ENCODE measurements at places on chromosomes 5 and 9. TPM values are rescaled to one million over a fixed set of nuclear protein-coding genes. Genes with fewer than 3 reads are reported as not detected.

Gene SOHLH1
- not detected for total RNA-seq

Gene KIF24
- 0.46 TPM for total RNA-seq

- no peak overlapping the region for H3K27ac ChIP-seq
- H3K27me3 ChIP-seq, result no peaks in the 10 kb centered on the region
- H3K36me3 ChIP-seq, result no peaks in the 10 kb centered on the region
- no peak for DNase-seq
- no peak overlapping the region for H3K4me3 ChIP-seq
These were observed 36.3 kb upstream of the PTPRD start for GRCh38 chr9:10649076-10649475.

DNA sequence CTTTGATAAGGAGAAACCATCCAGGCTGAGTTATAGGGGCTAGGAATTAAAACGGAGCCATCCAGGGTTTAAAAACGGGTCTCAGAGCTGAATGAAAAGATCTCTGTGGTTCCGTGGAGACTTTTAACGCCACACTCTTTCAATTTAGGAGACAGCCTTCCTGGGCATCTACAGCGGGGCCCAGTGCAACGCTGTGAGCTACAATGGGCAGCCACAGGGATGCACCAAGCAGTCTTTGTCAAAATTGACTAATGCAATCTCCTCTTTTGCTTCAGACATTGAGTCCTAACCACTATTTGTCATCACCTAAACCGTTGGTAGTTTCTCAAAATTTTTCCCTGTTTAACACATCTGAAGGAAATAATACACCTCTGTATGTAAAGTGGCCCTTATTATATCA, 96.6 kb upstream of the ABCA1 start:
- no peak for DNase-seq
- no peak overlapping the region for H3K27ac ChIP-seq
- no peaks in the 10 kb centered on the region for H3K36me3 ChIP-seq
- no peaks in the 10 kb centered on the region for H3K4me1 ChIP-seq
- H3K27me3 ChIP-seq, result no peaks in the 10 kb centered on the region
- no peak overlapping the region for H3K4me3 ChIP-seq

- no peak for DNase-seq
- H3K4me1 ChIP-seq, result no peaks in the 10 kb centered on the region
- no peaks in the 10 kb centered on the region for H3K27me3 ChIP-seq
- H3K36me3 ChIP-seq, result no peaks in the 10 kb centered on the region
- no peak overlapping the region for H3K27ac ChIP-seq
These were observed 208.5 kb downstream of the PARP8 start for GRCh38 chr5:50875002-50875344.

DNA sequence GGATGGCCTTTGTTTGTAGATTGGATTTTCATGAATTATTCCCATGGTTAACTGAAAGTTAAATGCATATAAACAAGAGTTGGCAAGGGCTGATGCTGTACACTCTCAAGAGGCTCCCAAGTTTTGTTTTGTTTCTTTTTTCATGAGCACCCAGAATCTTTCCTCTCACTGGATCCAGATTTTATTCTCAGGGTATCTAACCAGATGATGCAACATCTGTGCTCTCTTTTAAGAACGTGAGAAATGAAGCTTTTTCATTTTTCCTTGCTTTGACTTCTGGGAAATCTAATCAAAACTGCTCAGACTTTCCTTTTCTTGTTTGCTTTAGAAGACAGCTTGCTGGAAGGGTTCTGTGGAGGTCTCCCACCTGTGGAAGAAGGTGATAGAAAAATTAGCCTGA, 142.7 kb upstream of the SLC12A2 start:
- H3K27me3 ChIP-seq, result no peaks in the 10 kb centered on the region
- H3K27ac ChIP-seq, result peak overlapping the region; percentile 34
- H3K4me1 ChIP-seq, result no peaks in the 10 kb centered on the region
- DNase-seq, result no peak
- H3K4me3 ChIP-seq, result no peak overlapping the region

- H3K36me3 ChIP-seq, result no peaks in the 10 kb centered on the region
- peak overlapping the region; percentile 89 for H3K4me3 ChIP-seq
- peaks cover 3% of the 10 kb centered on the region for H3K4me1 ChIP-seq
- DNase-seq, result no peak
- no peaks in the 10 kb centered on the region for H3K27me3 ChIP-seq
These were observed 1.6 kb downstream of the TMEM245 start for GRCh38 chr9:109117856-109118807.

DNA sequence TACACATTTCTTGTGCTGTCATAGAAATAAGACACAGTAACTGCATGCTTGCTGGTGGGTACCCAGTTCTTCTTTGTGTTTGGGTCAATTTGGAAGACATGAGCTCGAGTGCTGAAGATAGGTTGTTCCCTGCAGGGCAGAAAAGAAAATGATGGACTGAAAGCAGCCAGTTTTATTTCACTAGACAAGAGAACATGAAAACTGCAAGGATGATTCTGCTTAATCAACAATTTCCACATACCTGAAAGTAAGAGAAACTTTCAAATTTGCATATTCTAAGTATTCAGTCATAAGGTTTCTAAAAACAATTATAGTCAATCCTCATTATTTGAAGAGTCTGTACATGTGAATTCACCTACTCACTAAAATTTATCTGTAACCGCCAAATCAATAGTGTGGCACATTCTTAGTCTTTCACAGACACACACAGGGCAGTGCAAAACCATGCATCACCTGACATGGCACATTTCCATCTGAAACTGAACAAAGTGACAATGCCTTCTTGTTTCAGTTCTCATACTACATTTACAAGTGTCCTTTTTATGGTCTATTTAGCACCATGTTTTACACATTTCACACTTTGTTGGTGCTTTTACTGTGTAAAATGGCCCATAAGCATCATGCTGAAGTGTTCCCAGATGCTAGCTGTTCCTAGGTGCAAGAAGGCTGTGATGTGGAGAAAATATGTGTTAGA, 56.9 kb downstream of the HOMER1 start:
- no peak overlapping the region for H3K4me3 ChIP-seq
- H3K27ac ChIP-seq, result no peak overlapping the region
- H3K36me3 ChIP-seq, result no peaks in the 10 kb centered on the region
- no peaks in the 10 kb centered on the region for H3K27me3 ChIP-seq
- DNase-seq, result no peak

GRCh38 chr5:173498286-173498685, 118.2 kb downstream of the BOD1 start:
- H3K4me1 ChIP-seq, result peaks cover 6% of the 10 kb centered on the region
- no peaks in the 10 kb centered on the region for H3K27me3 ChIP-seq
- H3K4me3 ChIP-seq, result no peak overlapping the region
- H3K36me3 ChIP-seq, result no peaks in the 10 kb centered on the region
- peak; percentile 33 for DNase-seq
- no peak overlapping the region for H3K27ac ChIP-seq

- no peak overlapping the region for H3K27ac ChIP-seq
- no peak for DNase-seq
- no peaks in the 10 kb centered on the region for H3K36me3 ChIP-seq
- no peak overlapping the region for H3K4me3 ChIP-seq
These were observed 11.9 kb downstream of the SMIM23 start for GRCh38 chr5:171797543-171797942.

DNA sequence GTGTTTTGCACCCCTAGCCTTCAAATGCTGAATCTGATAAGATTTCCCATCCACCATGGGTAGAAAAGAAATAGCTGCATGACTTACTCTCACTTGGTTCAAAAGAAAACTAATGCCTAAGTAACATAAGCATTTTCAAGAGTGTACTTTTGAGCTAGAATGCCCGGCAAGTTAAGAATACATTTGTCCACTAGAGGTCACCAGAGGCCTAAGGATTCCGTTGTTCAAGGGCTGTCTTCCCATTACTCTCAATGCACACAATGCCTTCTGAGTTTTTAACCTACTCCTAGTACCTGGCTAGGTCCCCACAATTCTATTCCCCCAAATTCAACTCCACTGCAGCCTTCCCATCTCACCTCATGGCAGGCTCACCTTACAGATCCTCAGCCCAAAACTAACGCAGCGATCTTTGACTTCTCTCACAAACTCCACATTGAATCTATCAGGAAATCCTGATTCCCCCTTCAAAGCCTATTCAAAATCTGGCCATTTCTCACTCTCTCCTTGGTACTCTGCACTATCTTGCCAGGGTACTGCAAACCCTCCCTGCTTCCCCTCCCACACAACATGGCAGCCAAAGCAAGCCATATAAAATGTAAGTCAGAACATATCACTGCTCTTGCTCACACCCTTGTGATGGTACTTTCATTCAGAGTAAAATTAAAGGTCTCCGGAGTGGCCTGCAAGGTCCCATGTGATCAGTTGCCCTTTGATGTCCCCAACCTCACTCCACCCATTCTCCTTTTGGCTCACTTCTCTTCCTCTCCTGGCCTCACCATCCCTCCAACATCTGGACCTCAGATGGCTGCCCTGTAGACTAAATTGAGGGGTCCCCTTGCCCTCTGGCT, 13.4 kb downstream of the OXCT1 start:
- H3K36me3 ChIP-seq, result peaks cover 64% of the 10 kb centered on the region
- no peak for DNase-seq
- H3K4me3 ChIP-seq, result no peak overlapping the region
- H3K27me3 ChIP-seq, result no peaks in the 10 kb centered on the region
- H3K4me1 ChIP-seq, result no peaks in the 10 kb centered on the region
- no peak overlapping the region for H3K27ac ChIP-seq

- DNase-seq, result peak; percentile 65
- no peak overlapping the region for H3K27ac ChIP-seq
- no peaks in the 10 kb centered on the region for H3K36me3 ChIP-seq
- H3K4me3 ChIP-seq, result peak overlapping the region; percentile 28
- peaks cover 12% of the 10 kb centered on the region for H3K4me1 ChIP-seq
These were observed 749 bp downstream of the SOWAHA start for GRCh38 chr5:132813599-132814502.
